ENCODE measurements at places on chromosomes 4 and X. TPM values are rescaled to one million over a fixed set of nuclear protein-coding genes. Genes with fewer than 3 reads are reported as not detected.

CLCN3 gene
- total RNA-seq, result 34.7 TPM

STIM2 gene
- 13.5 TPM for total RNA-seq

SSX4B gene
- total RNA-seq, result not detected

APELA gene
- total RNA-seq, result not detected

SPANXB1 gene
- not detected for total RNA-seq

C1GALT1C1 gene
- 16.2 TPM for total RNA-seq

TCEAL4 gene
- total RNA-seq, result 91.5 TPM

DNA sequence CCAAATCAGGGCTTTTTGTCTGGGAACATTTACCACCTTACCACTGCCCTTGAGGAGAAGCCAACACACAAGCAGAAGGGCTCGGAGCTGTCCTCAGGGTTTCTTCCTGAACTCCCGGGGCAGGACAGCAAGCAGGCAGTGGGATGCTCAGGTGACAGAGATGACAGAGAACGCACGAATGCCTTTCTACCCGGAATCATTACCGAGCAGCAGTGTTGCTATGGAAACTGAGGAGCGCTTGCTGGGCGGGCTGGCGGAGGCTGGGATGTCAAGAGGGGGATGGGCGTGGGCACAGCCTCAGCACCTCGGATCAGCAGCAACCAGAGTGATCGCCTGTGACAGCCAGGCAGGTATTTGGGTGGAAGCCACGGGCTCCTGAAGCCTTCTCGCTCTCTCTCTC, 17.8 kb downstream of the SSR4 start:
- H3K27me3 ChIP-seq, result no peaks in the 10 kb centered on the region
- H3K4me3 ChIP-seq, result no peak overlapping the region
- no peak for DNase-seq
- H3K36me3 ChIP-seq, result peaks cover 2% of the 10 kb centered on the region

GRCh38 chrX:67295924-67296323, 247.9 kb upstream of the AR start:
- no peaks in the 10 kb centered on the region for H3K27me3 ChIP-seq
- no peak overlapping the region for H3K4me3 ChIP-seq
- no peaks in the 10 kb centered on the region for H3K4me1 ChIP-seq
- H3K36me3 ChIP-seq, result no peaks in the 10 kb centered on the region
- DNase-seq, result no peak

DNA sequence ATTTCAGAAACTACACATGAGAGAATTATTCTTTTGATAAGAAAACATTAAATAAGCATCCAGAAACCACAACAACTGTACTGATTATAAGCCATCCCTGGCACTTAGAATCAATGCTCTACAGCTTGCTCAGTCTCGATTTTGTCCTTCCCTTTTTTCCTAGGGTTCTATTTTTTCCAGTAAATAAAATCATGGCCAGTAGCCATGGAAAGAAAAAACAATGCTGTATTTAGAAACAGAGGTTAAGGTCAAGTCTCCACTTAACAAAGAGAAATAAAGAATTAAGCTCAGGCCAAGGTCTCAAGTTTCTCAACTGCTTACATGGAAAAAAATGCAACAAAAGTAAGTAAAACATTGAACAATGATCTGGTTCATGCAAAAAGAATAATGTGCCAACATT, 38.7 kb upstream of the GRID2 start:
- H3K4me1 ChIP-seq, result peaks cover 3% of the 10 kb centered on the region
- no peaks in the 10 kb centered on the region for H3K36me3 ChIP-seq
- no peak for DNase-seq
- H3K4me3 ChIP-seq, result no peak overlapping the region
- H3K27ac ChIP-seq, result no peak overlapping the region

- no peaks in the 10 kb centered on the region for H3K36me3 ChIP-seq
- H3K4me3 ChIP-seq, result no peak overlapping the region
- no peaks in the 10 kb centered on the region for H3K4me1 ChIP-seq
- peaks cover 6% of the 10 kb centered on the region for H3K27me3 ChIP-seq
- H3K27ac ChIP-seq, result no peak overlapping the region
Measured at GRCh38 chr4:35970366-35970960, 273.9 kb downstream of the ARAP2 start.

- H3K27me3 ChIP-seq, result no peaks in the 10 kb centered on the region
- no peak for DNase-seq
- H3K4me3 ChIP-seq, result no peak overlapping the region
- H3K27ac ChIP-seq, result no peak overlapping the region
- H3K36me3 ChIP-seq, result no peaks in the 10 kb centered on the region
- H3K4me1 ChIP-seq, result peaks cover 11% of the 10 kb centered on the region
Measured at GRCh38 chr4:77153006-77153405, 4.0 kb upstream of the CCNG2 start.

DNA sequence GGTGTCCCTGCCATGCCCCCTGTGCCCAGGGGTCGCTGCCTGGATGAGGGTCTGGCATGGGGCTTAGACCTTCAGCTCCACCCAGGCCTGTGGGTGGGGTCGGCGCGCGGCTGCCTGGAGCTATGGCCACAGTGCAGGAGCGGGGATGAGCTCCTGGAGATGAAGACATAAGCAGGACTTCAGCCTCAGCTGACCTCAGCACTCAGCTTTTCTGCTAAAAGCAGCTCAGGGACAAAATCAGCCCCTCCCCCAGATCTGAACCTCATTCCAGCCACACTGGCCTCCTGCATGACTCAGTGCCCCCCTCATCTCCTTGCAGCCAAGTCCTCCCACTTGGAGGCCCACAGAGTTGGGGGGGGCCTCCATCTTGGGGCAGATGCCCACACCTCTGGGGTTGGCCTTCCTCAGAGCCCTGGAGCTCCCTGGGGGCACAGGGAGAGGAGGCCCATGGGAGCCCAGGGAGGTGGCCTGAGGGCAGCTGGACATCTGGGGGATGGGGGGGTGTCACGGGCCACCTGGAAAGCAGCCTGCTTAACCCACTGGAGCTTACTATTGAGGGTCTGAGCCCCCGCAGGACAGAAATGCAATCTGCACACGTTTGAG, 19.4 kb upstream of the CPLX1 start:
- no peak overlapping the region for H3K4me3 ChIP-seq
- peaks cover 5% of the 10 kb centered on the region for H3K4me1 ChIP-seq
- peaks cover 18% of the 10 kb centered on the region for H3K36me3 ChIP-seq
- H3K27ac ChIP-seq, result no peak overlapping the region
- DNase-seq, result peak; percentile 57
- H3K27me3 ChIP-seq, result no peaks in the 10 kb centered on the region

GRCh38 chr4:93469560-93469959, 359.0 kb upstream of the ATOH1 start:
- H3K4me1 ChIP-seq, result no peaks in the 10 kb centered on the region
- peaks cover 6% of the 10 kb centered on the region for H3K27me3 ChIP-seq
- H3K4me3 ChIP-seq, result no peak overlapping the region

DNA sequence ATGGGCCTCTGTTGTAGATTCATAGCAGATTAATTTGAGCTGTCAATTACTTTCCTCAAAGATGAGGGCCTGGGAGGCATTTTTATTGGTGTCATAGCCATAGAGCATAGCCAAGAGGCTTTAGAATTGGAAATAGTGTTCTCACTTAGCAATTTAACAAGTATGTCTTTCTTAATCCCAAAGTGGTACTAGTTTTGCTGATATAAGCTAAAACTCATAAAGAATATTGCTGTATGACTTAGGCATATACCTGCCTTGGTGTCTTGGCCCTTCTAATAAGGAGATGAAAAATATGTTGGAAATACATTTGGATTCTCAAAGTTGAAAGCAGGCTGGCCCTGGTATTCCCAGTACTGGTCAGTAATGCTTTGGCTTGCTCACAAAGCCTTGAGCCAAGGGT, 221.5 kb upstream of the CXCL13 start:
- H3K27me3 ChIP-seq, result peaks cover 52% of the 10 kb centered on the region
- no peak overlapping the region for H3K4me3 ChIP-seq
- H3K36me3 ChIP-seq, result no peaks in the 10 kb centered on the region
- DNase-seq, result no peak

GRCh38 chr4:68344049-68344448, 5.8 kb downstream of the YTHDC1 start:
- no peaks in the 10 kb centered on the region for H3K36me3 ChIP-seq
- H3K4me1 ChIP-seq, result peaks cover 63% of the 10 kb centered on the region
- H3K4me3 ChIP-seq, result no peak overlapping the region
- no peak for DNase-seq
- no peaks in the 10 kb centered on the region for H3K27me3 ChIP-seq

DNA sequence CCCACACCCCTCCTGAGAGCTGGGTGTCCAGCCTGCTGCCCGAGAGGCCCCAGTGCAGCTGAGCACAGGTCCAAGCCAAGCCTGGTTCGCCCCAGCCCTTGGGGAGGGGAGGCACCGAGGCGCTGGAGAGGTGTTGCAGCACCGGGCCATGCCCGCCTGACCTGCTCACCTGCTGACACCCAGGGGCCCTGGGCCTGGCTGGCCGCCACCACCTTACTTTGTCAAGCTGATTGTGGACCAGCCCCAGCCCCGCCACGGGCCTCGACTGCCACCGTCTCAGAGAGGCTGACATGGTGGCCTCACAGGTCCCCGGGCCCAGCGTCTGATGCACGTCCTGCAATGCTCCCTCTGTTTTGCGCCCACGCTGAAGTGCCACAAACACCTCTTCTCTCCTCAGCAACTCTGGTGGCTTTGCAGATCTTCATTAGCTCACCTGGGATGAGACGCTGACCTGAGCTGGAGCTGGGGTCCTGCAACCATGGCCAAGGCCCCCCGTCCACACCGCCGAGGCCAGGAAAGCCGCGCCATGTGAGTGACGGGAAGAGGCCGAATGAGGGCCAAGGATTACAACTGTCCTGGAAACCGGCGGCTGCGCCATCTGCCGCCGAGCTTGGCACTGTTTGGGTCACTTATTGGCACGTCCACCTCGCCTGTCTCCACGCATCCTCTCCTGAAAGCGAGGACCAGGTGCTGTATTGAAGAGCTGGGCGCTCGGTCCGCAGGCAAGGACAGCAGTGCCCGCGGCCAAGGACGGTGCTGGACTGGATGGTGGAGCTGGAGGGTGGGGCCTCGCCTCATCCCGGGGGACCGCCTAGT, 7.6 kb downstream of the CPLX1 start:
- DNase-seq, result no peak
- H3K4me3 ChIP-seq, result no peak overlapping the region
- peaks cover 58% of the 10 kb centered on the region for H3K27me3 ChIP-seq
- no peaks in the 10 kb centered on the region for H3K4me1 ChIP-seq
- H3K36me3 ChIP-seq, result no peaks in the 10 kb centered on the region
- no peak overlapping the region for H3K27ac ChIP-seq

DNA sequence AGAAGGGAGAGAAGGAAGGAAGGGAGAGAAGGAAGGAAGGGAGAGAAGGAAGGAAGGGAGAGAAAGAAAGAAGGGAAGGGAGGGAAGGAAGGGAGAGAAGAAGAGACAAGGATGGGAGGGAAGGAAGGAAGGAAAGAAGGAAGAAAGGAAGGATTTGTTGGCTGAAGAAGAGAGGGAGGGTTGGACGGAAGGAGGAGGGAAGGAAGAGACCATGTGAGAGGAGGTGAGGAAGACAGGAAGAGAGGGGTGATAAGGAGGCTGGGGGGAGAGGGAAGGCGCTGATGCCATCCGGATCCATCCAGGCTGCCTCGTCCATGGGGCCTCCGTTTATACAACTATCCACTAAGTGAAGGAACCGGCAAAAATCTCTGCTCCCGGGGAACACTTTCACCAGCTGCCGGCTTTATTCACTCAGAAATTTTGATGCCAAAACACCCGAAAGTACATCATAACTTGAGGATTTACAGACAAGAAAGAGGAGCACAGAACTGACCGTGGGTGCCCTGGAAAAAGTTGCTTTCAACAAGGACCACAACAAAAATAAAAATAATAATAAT, 14.9 kb downstream of the DHRSX start:
- peaks cover 30% of the 10 kb centered on the region for H3K36me3 ChIP-seq
- H3K27ac ChIP-seq, result peak overlapping the region; percentile 32
- peaks cover 35% of the 10 kb centered on the region for H3K4me1 ChIP-seq
- peak; percentile 49 for DNase-seq
- no peak overlapping the region for H3K4me3 ChIP-seq

- no peaks in the 10 kb centered on the region for H3K36me3 ChIP-seq
- peak overlapping the region; percentile 57 for H3K27ac ChIP-seq
- H3K4me3 ChIP-seq, result no peak overlapping the region
- no peaks in the 10 kb centered on the region for H3K27me3 ChIP-seq
Measured at GRCh38 chr4:6728320-6729029, 12.5 kb downstream of the BLOC1S4 start.

DNA sequence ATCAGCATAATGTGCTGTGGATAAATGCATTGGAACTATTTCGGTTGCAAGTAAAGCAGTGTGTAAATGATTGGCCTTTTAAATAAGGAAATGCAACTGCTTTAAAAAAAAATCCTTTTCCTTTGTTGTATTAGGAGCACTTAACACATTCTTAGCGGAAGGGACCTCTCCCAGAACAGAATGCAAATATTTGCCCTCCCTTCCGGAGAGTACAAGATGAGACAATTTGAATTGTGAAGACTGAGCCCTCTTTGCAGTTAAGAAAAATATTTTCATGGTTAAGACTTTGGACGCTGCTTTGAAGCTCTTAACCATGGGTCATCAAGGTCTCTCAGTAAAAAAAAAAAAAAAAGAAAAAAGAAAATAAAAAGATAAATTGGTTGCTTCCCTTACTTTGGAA, 9.5 kb upstream of the NOX1 start:
- no peak overlapping the region for H3K4me3 ChIP-seq
- H3K27me3 ChIP-seq, result no peaks in the 10 kb centered on the region
- H3K27ac ChIP-seq, result no peak overlapping the region

DNA sequence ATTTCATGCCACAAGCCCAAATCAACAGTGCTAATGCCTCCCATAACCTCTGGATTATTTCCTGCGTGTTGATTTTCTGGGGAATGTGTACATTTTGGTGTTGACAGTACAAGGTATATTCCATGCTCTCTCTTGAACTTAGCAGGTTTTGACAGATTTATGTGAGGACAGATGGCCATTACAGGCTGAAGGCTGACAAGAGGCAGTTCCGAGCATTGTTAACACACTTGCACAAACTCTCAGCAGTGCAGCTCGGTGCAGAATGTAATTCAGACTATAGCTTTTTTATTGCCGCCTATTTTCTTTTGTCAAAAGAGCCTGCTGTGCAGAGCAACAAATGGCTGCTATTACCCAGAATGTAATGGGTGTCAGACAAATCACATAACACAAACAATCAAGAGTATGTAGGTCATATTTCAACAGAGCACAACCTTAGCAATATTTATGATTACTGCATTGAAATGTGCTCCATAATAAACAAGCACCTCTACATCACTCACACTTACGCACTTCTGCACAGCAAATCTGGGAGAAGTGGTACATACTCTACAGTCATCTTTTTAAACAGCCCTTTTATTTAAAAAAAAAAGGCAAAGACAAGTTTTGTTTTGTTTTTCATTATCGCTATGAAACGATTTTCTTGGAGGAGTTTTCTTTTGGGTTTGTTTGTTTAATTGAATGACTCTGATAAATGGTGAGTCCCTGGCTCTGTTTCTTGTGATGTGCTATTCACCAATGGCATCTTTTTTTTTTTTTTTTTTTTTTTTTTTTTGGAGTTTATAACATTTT, 71.6 kb downstream of the PPARGC1A start:
- H3K27ac ChIP-seq, result no peak overlapping the region
- peaks cover 5% of the 10 kb centered on the region for H3K36me3 ChIP-seq
- H3K4me1 ChIP-seq, result peaks cover 9% of the 10 kb centered on the region
- no peaks in the 10 kb centered on the region for H3K27me3 ChIP-seq
- DNase-seq, result no peak
- H3K4me3 ChIP-seq, result no peak overlapping the region

- H3K27ac ChIP-seq, result no peak overlapping the region
- no peak for DNase-seq
- H3K4me1 ChIP-seq, result peaks cover 8% of the 10 kb centered on the region
- no peak overlapping the region for H3K4me3 ChIP-seq
Measured at GRCh38 chrX:10244915-10245622, 88.3 kb downstream of the CLCN4 start.

Measured in chondrocyte (in vitro differentiated cells).